ENCODE measurements at places on chromosomes 1 and 21.

- no peak for DNase-seq
Observed at GRCh38 chr1:25566176-25566729, 22.8 kb downstream of the LDLRAP1 start.

GRCh38 chr1:227362039-227362438, 43.7 kb upstream of the CDC42BPA start:
- no peak for DNase-seq

GRCh38 chr1:240401731-240402130, 210.2 kb downstream of the GREM2 start:
- no peak for DNase-seq

DNA sequence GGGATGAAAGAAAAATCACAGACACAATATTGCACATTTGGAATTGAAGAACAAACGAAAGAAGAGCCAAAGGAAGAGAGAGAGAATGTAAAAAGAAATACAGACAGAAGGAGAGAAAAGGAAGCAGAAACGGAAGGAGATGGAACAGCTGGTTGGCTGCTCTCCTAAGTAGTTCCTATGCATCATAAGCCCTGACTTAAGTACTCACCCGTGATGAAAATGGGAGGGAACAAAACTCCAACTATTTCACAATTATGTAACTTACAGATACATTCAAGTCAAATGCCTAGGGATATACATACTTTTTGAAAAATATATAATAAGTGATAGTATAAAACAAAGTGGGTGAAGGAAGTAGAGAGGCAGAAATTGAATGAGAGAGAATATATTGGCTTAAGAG, 88.5 kb downstream of the TTLL7 start:
- no peak for DNase-seq

GRCh38 chr1:154970631-154971340, at the start of gene SHC1:
Gene SHC1 (minus strand): TSS chr1:154970747. CDS start chr1:154970526, 221 bp downstream.
- peak; percentile 77 for DNase-seq

DNA sequence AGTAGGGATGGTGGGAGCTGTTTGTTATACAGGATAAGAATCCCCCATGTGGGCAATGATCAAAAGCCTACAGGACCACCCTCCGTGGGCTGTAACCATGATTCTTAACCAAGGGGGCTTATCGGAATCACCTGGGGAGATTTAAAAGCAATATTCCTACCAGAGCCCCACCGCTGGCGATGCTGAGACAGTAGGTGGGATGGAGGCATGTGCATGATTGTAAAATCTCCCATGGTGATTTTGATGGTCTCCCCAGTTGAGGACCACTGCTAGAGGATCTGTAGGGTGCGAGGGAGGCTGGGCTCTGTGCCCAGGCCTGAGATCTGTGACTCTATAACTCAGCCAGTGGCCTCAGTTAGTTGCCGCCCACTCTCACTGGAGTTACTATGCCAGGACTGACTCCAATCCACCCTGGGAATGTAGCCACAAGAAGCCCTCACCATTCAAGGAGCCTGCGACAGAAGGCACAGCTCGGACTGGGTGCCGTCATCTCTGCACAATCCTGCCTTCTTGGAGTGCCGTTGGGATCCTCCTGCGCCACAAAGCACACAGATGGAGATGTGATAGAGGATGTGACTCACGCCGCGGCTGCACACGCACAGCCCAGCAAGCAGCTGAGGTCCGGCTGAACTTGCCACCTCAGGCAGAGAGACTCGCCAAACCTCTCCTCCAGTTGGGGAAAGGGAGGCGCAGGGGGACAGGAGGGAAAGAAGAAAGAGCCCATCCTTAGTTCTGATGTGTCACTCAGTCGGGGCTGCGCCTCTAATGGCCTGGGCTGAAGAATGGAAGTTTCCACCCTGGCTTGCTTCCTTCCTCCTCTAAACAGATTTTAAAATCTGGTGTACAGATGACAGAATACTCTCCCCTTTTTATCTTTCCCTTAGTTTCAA, 26.5 kb downstream of the AKNAD1 start:
- no peak for DNase-seq

DNA sequence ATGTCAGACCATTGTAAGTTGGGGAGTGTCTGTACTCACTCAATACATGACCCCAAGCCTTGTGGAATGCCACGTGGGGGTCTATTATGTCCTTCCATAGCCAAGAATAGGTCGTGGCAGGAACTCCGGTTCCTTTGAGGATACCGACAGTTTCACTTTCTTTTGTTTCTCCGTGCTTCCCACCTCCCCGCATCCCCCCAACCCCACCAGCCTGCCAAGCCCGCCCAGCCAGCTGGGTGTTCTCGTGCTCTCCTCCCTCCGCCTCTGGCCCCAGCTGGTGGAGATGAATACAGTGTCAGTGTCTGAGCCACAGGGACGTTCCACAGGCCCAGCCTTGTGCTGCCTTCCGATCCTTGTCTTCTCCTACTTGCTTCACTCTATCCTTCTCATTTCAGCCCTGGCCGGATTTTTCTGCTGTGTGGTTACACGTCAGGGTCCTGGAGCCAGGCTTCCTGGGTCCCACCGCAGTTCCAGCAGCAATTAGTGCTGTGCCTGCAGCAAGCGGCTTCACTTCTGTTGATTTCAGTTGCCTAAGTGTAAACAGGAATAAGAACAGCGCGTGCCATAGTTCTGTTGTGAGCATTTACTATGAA, 4.1 kb upstream of the AGTRAP start:
- DNase-seq = no peak

Data from GM20000 (cell line).